Bladder microvascular endothelial cell (primary cell): ENCODE measurements at places on chromosomes 3 and 15. TPM values are rescaled to one million over a fixed set of nuclear protein-coding genes. Genes with fewer than 3 reads are reported as not detected.

The PRRT3 gene
- 0.49 and 0.63 TPM in 2 replicates for total RNA-seq

The MUC20 gene
- total RNA-seq, result not detected in 2 replicates

The SLC28A2 gene
- not detected in 2 replicates for total RNA-seq

The KLHL24 gene
- total RNA-seq, result 62.7 and 152 TPM in 2 replicates

The ITPKA gene
- total RNA-seq, result 0.16 and 0.57 TPM in 2 replicates

The PAQR5 gene
- total RNA-seq, result under 0.01 and 0.06 TPM in 2 replicates

The GABRR3 gene
- not detected in 2 replicates for total RNA-seq

The NCEH1 gene
- 4.5 and 6.6 TPM in 2 replicates for total RNA-seq

The HHLA2 gene
- not detected in 2 replicates for total RNA-seq

The TMEM207 gene
- total RNA-seq, result not detected in 2 replicates

The BSN gene
- total RNA-seq, result under 0.01 and 0.06 TPM in 2 replicates

The PML gene
- total RNA-seq, result 47.4 and 114 TPM in 2 replicates

The SOX2 gene
- total RNA-seq, result not detected in 2 replicates

The NEK10 gene
- 1.6 and 2.8 TPM in 2 replicates for total RNA-seq

The GOLGA8R gene
- 0.16 and 1.3 TPM in 2 replicates for total RNA-seq

The TTC21A gene
- 1.3 and 4.2 TPM in 2 replicates for total RNA-seq

The XIRP1 gene
- not detected in 2 replicates for total RNA-seq

The ST8SIA2 gene
- total RNA-seq, result 0.16 and 0.31 TPM in 2 replicates

The PRR20G gene
- not detected in 2 replicates for total RNA-seq

The MST1R gene
- total RNA-seq, result 0.81 and 1.0 TPM in 2 replicates

The ERC2 gene
- 0.49 and 2.8 TPM in 2 replicates for total RNA-seq
